Left lobe of liver (tissue), 2 donors: ENCODE measurements at places on chromosomes 2 and 18. TPM values are rescaled to one million over a fixed set of nuclear protein-coding genes. Genes with fewer than 3 reads are reported as not detected.

TMEM169 gene
- total RNA-seq, result 1.5 TPM

PDE11A gene
- 3.9 TPM for total RNA-seq

SLC39A6 gene
- 6.6 TPM for total RNA-seq

- no peak for DNase-seq
Measured at GRCh38 chr18:4284528-4284927, 170.6 kb downstream of the DLGAP1 start.

DNA sequence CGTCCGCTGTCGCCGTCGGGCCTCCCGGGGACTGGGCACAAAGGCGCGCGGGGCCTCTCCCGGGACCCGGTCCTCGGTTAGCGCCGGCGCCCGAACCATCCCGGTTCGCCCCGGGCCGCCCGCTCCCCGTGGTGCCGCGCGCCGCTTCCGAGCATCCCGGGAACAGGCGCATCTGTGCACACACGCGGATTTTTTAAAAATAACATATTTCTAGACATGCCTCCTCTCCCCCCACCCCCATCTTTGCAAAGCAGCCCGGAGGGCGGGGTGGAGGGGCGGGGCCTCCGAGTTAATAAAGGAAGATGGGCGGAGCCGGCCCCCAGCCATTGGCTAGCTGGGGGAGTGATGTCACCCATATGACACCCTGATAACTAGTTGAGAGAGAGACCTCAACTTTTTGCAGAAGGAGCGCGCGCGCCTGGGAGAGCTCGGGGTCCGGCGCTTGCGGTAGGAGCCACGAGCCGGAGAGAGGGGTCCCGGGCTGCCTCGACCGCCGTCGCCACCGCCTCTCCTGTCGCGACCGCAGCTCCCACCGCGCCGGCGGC lies at the start of gene SOX11:
SOX11 (plus strand) TSS at position 400 of the 545 bp plus-strand sequence. CDS start 338 bp downstream, outside the sequence.
- DNase-seq, result no peak

DNA sequence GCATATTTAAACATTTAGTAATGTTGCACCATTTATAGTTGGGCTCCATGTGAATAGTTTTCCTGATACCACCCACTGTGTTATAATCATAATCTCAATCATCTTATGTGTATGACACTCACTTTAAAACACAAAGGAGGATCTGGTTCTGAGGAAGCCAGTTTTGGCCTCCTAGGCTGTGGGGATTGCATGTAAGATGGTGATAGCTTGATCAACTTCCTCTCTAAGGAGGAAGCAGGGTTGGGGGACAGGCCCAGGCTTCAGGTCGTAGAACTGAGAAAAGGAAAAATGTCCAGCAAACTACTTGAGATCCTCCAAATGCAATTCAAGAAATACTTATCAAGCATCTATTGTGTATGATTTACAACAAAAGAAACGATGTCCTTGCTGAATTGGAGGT lies 4.9 kb upstream of the PPM1B start:
- no peak for DNase-seq

DNA sequence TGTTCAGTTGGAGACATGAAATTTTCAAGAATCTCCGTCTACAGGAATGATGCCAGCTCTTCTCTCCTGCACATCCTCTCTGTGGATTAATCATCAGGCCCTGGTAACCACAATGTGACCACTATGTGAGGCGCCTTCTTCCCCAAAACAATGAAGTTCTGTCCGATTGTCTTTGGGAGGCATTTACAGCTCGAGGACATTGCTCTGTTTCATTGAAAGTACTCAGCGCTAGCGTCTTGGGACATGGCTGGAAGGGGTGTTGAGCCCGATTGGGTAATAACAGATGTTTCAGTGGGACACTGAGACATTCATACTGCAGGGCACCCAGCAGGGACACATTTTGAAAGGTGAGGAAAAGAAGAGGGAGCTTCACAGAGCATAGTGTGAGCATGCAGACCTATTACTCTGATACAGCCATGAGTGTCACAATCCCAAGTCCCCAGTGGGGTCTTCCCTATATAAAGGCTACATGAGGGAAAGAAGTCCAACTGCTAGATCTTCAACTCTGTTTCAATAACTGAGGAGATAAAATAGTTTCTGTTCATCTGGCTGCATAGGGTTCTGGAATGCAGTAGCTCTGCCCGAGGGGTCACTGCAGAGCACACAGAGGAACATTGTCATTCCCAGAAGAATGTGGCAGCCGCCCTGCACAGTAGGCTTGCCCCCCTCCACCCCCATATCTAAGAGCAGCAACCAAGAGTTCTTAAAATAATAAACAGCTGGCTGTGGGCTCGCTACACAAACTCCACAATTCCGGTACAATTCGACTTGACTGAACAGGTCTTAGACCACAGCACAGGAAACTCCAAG lies 237.3 kb downstream of the OSR1 start:
- no peak for DNase-seq

- no peak for DNase-seq
Measured at GRCh38 chr2:99356853-99357252, 19.7 kb downstream of the EIF5B start.
